ENCODE measurements at places on chromosomes 16 and 17. TPM values are rescaled to one million over a fixed set of nuclear protein-coding genes. Genes with fewer than 3 reads are reported as not detected.

ASPHD1 gene
- total RNA-seq: 1.3 TPM

KRT12 gene
- not detected for total RNA-seq

XYLT2 gene
- total RNA-seq: 45.8 TPM

ALOX15B gene
- not detected for total RNA-seq

SCGB1C2 gene
- total RNA-seq: not detected

TUBB3 gene
- 412 TPM for total RNA-seq

PABPN1L gene
- total RNA-seq: not detected

NATD1 gene
- total RNA-seq: 13.9 TPM

RUNDC1 gene
- 13.5 TPM for total RNA-seq

CD68 gene
- total RNA-seq: 4.1 TPM

METTL22 gene
- total RNA-seq: 22.1 TPM

DUSP14 gene
- total RNA-seq: 52.8 TPM

Data from glomerular endothelial cell (primary cell).